ENCODE measurements at places on chromosomes 5 and 9. TPM values are rescaled to one million over a fixed set of nuclear protein-coding genes. Genes with fewer than 3 reads are reported as not detected.

GRCh38 chr5:143691287-143691944 lies 120.5 kb upstream of the HMHB1 start:
- H3K27me3 ChIP-seq = no peaks in the 10 kb centered on the region
- H3K36me3 ChIP-seq = no peaks in the 10 kb centered on the region
- H3K27ac ChIP-seq = no peak overlapping the region
- no peak for DNase-seq

- no peak overlapping the region for H3K4me3 ChIP-seq
- no peaks in the 10 kb centered on the region for H3K36me3 ChIP-seq
- H3K27me3 ChIP-seq = no peaks in the 10 kb centered on the region
- H3K27ac ChIP-seq = no peak overlapping the region
These were observed 27.6 kb downstream of the MBLAC2 start for GRCh38 chr5:90446961-90447360.

DNA sequence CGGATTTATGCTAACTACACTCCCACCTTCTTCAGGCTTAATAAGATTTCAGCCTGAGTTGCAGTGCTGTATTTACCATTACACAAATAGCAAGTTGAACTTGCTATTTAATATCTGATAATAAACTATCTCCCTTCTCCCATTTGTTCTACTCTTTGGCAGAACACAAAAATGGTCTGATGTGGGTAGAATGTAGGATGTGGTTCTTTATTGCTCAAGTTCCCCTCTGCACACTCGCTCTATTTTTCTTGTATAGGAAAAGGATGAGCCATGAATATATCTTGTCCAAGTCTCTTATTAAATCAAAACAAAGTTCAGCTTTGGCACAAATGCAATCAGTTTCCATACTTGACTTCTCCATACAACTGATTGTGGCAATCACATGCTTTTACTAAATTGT lies 37.2 kb upstream of the KIF2A start:
- H3K27ac ChIP-seq = no peak overlapping the region
- H3K27me3 ChIP-seq = no peaks in the 10 kb centered on the region
- H3K4me3 ChIP-seq = no peak overlapping the region
- no peaks in the 10 kb centered on the region for H3K36me3 ChIP-seq

DNA sequence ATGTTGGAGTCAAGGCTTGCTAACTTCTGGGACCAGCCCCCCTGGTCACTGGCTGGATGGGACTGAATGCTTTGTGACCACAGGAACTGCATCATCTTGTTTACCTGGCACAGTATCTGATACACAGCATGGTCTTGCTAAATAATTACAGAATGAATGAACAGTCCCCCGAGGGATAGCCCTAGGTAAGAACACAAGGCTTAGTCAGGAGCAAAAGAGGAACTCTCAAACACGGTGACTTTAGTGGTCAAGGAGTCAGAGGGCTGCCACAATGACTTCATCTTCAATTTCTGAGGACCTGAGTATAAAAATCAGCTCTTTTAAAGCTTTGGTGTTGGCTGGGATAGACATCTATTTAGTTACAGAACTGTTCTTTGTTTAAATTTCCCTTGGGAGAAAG lies 15.1 kb upstream of the CXCL14 start:
- H3K27ac ChIP-seq = no peak overlapping the region
- H3K36me3 ChIP-seq = no peaks in the 10 kb centered on the region
- H3K27me3 ChIP-seq = no peaks in the 10 kb centered on the region
- H3K4me3 ChIP-seq = no peak overlapping the region
- no peaks in the 10 kb centered on the region for H3K4me1 ChIP-seq

- H3K27me3 ChIP-seq = no peaks in the 10 kb centered on the region
- no peaks in the 10 kb centered on the region for H3K36me3 ChIP-seq
- no peak overlapping the region for H3K27ac ChIP-seq
These were observed 215.8 kb upstream of the TRIM32 start for GRCh38 chr9:116471093-116471906.

DNA sequence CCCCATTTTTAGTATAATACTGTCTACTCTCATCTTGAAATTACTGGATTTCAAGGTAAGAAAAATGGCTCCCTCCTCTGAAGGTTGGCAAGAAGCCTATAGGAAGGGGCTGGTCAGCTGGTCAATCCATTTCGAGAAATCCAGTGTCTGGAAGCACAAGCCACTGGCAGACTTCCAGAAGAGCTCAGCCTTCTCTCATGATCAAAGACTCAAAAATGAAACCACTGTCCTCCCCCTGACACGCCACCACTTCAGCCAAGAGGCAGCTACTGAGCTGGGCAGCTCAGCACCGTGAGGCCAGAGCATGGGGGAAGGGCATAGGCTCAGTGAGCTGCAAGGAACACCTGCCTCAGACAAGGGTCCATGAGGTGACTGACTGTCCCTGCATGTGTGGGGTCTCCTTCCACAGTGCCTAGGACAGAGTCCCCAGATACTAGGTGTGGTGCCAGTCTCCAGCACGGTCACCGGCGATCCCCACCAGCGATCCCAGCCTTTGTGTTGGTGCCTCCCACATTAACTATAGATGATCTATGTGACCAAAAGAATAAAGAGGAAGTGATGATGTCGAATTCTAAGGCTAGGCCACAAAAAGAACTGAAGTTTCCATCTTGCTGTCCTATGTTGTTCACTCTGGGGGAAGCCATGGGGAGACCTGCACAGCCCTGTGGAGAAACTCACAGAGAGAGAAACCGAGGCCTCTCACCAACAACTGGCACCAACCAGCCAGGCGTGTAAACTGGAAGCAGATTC lies 100.1 kb upstream of the LRRTM2 start:
- no peak overlapping the region for H3K27ac ChIP-seq
- no peaks in the 10 kb centered on the region for H3K27me3 ChIP-seq
- H3K36me3 ChIP-seq = no peaks in the 10 kb centered on the region
- H3K4me1 ChIP-seq = no peaks in the 10 kb centered on the region
- H3K4me3 ChIP-seq = no peak overlapping the region
- no peak for DNase-seq

DNA sequence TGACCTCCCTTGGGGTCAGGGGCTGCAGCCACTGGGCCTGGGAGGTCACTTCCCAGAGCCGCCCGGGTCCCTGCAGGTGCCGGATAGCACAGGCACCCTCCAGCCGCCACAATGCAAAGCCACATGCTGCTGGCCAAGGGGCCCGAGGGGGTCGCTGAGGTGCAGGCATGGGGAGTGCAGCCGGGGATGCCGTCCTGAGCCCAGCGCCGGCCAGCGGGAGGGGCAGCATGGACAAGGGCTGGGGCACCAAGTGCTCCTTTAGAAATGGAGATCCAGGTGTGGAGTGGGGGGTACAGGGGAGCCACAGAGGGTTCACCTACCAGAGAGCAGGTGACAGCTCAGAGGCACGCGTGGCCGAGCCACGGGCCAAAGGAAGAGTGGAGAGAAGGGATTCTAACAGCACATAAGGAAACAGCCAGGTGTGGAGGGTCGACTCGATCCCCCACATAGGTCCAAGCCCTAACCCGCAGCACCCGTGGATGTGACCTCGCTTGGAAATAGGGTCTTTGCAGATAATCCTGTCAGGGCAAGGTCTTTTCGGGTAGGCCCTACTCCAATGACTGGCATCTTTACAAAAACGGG lies 24.7 kb downstream of the ZDHHC11B start:
- H3K36me3 ChIP-seq = no peaks in the 10 kb centered on the region
- no peaks in the 10 kb centered on the region for H3K27me3 ChIP-seq
- H3K4me1 ChIP-seq = no peaks in the 10 kb centered on the region
- no peak for DNase-seq
- H3K4me3 ChIP-seq = no peak overlapping the region

DNA sequence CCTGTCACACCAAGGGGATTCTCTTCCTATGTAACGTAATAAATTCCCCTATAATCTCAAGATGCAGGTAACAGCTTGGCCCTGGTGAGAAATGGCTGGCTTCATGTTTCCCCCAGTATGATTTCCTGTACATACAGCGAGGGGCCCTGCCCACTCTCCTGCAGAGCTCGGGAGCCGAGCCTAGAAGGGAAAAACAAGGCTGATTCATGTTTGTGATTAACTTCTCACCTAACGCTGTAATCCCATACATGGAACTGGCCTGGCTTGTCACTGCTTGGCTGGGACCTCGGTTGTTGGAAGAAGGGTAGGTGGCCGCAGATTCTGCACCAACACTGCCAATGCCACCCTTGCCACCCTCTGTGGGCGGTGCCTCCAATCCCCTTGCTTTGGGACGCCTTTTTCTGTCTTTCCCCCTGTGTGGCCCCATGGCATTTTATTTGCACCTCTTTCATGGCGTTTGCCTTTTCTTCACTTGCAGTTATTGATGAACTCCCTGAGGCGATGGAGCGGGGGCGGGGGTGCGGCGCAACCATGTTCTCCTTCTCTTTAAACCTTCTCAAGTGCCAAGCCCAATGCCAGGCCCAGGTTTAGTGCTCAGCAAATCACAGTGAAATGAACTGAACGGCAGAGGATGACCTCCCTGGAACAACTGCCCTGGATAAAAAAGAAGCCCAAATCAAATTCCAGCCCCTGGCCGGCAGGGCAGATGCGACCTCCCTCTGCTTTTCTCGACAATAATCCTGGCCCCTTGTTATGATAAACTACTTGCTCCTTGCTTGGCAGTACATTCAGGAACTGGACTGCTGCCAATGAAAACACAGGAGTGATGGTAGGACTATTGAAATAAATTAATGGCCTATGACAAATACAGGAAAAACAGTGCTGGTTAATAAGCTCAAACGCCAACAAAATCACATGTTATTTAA lies 108.1 kb downstream of the TMEM174 start:
- H3K27ac ChIP-seq = no peak overlapping the region
- peaks cover 8% of the 10 kb centered on the region for H3K27me3 ChIP-seq
- no peaks in the 10 kb centered on the region for H3K4me1 ChIP-seq
- no peak for DNase-seq
- no peaks in the 10 kb centered on the region for H3K36me3 ChIP-seq

DNA sequence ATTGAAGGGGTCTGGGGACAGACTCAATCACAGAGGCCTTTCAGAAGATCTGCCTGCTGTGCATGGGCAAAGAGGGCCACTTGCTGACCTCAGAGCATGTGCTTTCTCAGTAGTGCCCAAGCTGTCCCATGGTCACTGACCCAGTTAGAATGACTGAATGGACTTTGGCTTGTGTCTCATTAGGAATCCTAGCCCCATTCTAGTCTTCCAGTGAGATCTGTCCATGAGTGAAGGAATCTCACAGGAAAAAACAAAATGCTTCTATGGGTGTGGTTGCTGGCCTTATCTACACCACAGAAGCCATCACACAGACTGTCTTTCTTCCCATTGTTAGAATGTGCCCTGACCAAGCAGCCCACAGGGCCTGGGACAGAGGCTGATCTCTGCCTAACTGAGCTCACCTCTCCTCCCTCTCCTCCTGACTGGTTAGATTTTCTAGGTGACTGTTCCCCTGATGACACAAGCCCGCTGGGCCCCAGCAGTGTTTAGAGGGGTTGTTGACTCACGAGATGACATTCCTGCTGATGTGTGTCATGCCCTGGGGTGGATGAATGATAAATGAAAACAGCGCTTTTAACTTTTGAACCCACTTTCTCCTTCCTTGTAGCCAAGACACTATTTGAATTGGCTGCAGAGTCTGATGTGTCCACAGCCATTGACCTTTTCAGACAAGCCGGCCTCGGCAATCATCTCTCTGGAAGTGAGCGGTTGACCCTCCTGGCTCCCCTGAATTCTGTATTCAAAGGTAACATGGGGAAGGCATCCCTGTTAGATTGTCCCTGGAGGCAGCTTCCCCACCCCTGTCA lies 24.8 kb downstream of the TGFBI start:
- H3K27me3 ChIP-seq = no peaks in the 10 kb centered on the region
- H3K27ac ChIP-seq = no peak overlapping the region
- no peak for DNase-seq
- no peaks in the 10 kb centered on the region for H3K4me1 ChIP-seq

GRCh38 chr5:67193439-67193807 lies 3.2 kb downstream of the CD180 start:
- peaks cover 14% of the 10 kb centered on the region for H3K36me3 ChIP-seq
- H3K27me3 ChIP-seq = no peaks in the 10 kb centered on the region
- DNase-seq = no peak
- peak overlapping the region; percentile 87 for H3K27ac ChIP-seq

DNA sequence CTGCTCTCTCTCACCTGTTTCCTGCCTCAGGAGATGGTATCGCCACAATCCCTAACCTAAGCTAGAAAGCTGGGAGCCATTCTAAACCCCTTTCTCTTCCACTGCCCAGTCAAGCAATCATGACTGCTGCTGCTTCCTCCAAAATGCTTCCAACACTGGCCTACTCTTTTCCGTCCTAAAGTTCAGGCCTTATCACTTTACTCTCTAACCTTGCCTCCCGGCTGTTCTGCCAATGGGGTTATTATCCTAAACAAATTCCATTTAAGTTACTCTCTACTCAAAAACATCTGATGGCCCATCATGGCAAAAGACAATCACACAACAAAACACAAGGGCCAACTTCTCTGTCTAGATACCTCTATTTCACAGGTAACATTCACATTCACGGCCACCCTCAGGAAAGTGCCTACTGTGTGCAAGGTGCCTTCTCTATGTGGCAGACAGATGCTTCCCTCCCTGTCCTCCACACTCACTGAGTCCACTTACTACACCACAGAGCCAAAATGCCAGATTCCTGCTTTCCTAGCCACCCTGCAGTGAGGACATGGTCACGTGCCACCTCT lies 168.0 kb downstream of the CDK5RAP2 start:
- no peak overlapping the region for H3K4me3 ChIP-seq
- no peak overlapping the region for H3K27ac ChIP-seq
- no peak for DNase-seq
- H3K36me3 ChIP-seq = peaks cover 78% of the 10 kb centered on the region
- no peaks in the 10 kb centered on the region for H3K4me1 ChIP-seq
- no peaks in the 10 kb centered on the region for H3K27me3 ChIP-seq

DNA sequence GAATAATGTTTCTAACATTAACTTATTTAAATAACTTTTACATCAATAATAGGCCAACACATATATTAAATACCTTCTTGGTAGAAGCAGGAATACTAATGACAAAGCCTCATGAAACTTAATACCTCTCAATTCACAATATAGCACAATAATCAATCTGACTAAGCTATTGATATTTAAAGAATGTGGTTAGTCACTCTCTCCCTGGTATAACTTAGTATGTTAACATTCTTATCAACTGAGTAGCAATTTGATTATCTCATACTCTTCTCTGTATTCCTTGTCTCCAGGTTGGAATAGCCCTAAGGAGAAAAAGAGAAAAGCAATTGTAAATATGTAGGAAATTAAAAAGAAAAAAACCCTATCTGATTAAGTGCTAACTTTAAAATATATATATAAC lies 4.9 kb upstream of the PGGT1B start:
- H3K27me3 ChIP-seq = no peaks in the 10 kb centered on the region
- no peaks in the 10 kb centered on the region for H3K36me3 ChIP-seq
- no peak overlapping the region for H3K27ac ChIP-seq
- peaks cover 25% of the 10 kb centered on the region for H3K4me1 ChIP-seq
- no peak overlapping the region for H3K4me3 ChIP-seq

- DNase-seq = peak; percentile 81
- H3K4me1 ChIP-seq = peaks cover 60% of the 10 kb centered on the region
- no peaks in the 10 kb centered on the region for H3K36me3 ChIP-seq
- H3K27me3 ChIP-seq = no peaks in the 10 kb centered on the region
- peak overlapping the region; percentile 91 for H3K27ac ChIP-seq
- peak overlapping the region; percentile 14 for H3K4me3 ChIP-seq
These were observed 2.5 kb upstream of the CDK9 start for GRCh38 chr9:127783111-127784008.

- no peaks in the 10 kb centered on the region for H3K4me1 ChIP-seq
- no peaks in the 10 kb centered on the region for H3K27me3 ChIP-seq
- no peaks in the 10 kb centered on the region for H3K36me3 ChIP-seq
- H3K27ac ChIP-seq = no peak overlapping the region
- DNase-seq = no peak
- H3K4me3 ChIP-seq = no peak overlapping the region
These were observed 117.6 kb upstream of the ATP10B start for GRCh38 chr5:160969645-160970044.

Gene FBP2
- total RNA-seq = not detected

Gene UNC5A
- not detected for total RNA-seq

Gene PTGDS
- not detected for total RNA-seq

Gene ACO1
- total RNA-seq = 9.1 TPM

Gene MGAT4B
- total RNA-seq = 139 TPM

Gene DENND4C
- 52.4 TPM for total RNA-seq

Gene PKD2L2
- total RNA-seq = 0.63 TPM

Gene EMB
- 95.5 TPM for total RNA-seq

Gene ANKRD55
- not detected for total RNA-seq

Measured in B cell (primary cell).